Skin of body (tissue), 3 donors: ENCODE measurements at places on chromosomes 6 and 20.

DNA sequence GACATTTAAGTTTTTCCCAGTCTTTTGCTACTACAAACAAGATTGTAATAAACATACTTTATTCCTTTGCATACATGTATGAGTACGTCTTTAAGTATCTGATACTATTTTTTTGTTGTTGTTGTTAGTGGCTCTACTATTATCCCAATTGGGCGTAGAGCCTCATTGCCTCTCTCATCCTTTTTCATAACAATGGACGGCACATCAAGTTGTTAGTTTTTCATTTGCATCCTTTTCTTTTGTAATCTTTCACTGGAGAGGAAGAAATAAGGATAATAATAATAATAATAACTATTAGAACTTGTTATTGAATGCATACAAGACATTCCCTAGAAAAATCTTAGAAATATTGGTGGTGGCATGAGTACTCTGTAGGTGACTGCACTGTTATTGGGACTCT, 23.1 kb downstream of the HS3ST5 start:
- no peak for DNase-seq

DNA sequence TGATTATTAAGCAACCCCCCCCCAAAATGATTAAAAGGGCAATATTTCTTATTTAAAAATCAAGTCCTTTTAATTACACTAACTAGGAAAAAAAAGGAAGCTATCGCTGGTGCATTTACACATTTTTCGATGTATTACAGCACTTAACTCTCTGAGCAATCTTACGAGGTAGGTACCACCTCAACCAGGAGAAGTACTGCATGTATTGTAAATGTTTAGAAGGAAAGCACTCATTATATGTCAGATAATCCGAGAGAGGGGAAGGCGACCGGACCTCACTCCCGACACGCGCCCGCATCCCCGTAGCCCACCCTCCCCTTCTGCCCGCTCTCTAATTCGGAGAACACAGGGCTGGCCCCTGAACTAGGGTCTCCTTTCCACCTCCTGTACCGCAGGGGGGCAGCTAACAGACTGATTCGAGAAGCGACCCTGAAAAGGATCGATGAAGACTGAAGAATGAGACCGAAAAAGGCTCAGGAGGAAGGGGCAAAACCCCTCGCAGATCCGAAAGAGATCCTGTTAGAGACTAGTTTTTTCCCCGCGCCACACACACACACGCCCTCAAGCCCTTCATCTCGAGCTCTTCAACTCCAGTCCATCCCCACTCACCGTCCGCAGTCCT, 337 bp downstream of the ESF1 start:
- no peak for DNase-seq

DNA sequence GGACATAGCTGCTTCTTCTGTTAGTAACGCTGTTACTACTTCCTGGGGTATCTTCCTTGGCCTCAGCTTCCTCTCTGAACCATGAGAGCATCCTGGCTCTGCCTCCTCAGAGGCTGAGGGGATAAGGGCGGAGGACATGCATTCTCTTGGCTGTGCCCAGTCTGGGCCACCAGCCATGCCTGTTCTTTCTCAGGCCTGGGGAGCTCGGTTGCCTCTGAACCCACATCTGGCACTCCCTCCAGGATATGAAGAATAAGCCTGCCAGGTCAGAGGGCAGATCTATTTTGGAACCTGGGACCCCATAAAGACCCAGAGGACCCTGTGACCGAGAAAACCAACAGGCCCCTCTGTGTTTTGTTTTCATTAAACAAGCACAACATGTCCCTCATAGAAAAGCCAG, 6.6 kb upstream of the ANGPT4 start:
- DNase-seq: no peak

DNA sequence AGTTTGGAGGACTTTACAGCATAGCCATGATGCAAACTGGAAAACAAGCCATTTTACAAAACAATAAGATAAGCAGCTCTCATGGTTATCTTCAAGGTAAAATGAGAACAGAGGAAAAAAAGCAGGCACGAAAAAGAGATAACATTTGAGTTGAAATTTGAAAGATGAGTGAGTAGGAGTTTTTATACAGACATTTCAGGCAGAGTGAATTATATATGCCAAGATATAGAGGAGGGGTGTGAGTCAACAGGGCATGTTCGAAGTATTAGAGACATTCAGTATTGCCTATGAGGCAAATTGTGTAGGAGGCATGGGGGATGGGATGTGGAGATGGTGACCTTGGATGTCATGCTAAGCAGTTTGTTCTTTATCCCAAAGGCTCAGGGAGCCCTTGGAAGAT, 240.5 kb upstream of the MAN1A1 start:
- no peak for DNase-seq

GRCh38 chr6:121216928-121217327, 117.4 kb downstream of the TBC1D32 start:
- no peak for DNase-seq

DNA sequence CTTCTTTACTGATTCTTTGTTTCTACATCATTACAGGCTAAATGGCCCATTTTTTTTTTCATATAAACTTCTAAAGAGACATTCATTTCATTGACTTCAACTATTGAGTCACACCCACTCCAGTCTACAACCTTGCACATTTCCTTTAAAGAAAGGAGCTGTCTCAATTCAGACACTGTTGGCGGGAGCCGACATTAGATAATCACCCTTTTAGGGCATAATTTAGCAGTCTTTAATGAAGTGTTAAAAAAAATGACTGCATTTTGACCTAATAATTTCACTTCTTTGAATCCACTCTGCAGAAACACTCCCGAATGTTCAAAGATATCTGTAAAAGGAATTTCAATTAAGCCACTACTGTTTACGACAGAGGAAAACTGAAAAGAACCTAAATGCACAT, 1.5 kb downstream of the EPM2A start:
- no peak for DNase-seq

- DNase-seq: peak; percentile 39
Observed at GRCh38 chr20:58078741-58079522, 149.5 kb downstream of the ANKRD60 start.

- no peak for DNase-seq
Observed at GRCh38 chr6:156659822-156660198, 117.4 kb upstream of the ARID1B start.

GRCh38 chr6:21070620-21071019, 522.9 kb upstream of the SOX4 start:
- DNase-seq: no peak

DNA sequence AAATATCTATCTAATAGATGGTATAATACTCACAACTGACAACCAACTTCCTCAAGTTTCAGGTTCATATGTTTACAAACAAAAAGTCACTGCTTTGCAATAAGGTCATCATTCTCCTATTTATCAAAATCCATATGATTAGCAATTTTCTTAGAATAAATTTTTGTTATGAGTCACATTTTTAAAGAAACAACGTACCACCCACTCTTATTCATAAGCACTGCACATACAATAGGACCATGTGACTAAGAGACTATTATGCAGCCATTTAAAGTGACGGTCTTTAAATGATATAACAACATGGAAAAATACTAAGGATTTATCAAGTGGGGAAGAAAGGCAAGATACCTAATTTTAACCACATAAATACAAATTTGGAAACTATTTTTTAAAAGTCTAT, 40.0 kb downstream of the REPS1 start:
- DNase-seq: no peak
